SK-N-SH (cell line): ENCODE measurements at places on chromosomes 5 and 9.

DNA sequence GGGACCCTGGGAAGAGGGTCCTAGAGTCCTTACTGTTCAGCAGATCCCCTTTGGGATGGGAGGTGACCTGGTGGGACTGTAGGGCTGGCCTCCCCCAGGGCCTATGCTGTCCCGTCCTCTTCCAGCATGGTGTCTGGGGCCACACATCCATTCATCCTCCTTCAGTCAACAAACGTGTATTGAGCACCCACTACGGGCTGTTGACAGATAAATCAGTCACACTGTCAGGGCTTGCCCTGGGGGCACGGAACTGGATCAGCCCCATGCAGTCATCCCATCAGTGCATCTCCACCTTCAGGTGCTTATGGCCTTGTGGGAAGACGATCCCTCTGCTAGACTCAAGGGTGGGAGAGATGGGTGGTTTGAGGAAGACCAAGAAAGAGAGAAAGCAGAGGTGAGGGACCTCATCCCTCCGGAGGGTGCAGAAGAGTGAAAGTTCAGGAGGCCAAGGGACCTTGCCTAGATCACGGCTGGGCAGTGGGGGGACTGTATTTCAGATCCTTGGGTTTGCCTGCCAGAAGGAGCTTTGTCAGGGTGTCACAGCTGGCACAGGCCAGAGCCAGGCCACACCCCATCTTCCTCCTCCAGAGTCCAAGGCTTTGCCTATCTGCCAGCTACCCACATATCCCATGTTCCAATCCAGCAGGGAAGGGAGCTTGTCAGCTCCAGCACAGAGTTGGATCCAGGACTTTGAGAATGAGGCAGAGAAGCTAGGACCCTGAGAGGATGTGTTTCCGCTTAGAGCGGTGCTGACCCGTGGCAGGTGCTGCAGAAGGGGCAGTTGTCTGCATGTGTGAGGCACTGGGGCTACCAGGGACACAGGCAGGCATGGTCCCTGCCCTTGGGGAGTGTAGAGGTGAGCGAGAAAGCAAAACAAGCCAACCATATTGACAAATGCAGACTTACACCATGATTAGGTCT lies 30.5 kb downstream of the COL27A1 start:
- H3K27ac ChIP-seq = no peak overlapping the region

- no peak overlapping the region for H3K4me3 ChIP-seq
- no peak overlapping the region for H3K27ac ChIP-seq
- no peak for DNase-seq
- peaks cover 30% of the 10 kb centered on the region for H3K27me3 ChIP-seq
- no peaks in the 10 kb centered on the region for H3K4me1 ChIP-seq
- H3K36me3 ChIP-seq = no peaks in the 10 kb centered on the region
Measured at GRCh38 chr9:136156209-136157120, 37.8 kb upstream of the TMEM250 start.

DNA sequence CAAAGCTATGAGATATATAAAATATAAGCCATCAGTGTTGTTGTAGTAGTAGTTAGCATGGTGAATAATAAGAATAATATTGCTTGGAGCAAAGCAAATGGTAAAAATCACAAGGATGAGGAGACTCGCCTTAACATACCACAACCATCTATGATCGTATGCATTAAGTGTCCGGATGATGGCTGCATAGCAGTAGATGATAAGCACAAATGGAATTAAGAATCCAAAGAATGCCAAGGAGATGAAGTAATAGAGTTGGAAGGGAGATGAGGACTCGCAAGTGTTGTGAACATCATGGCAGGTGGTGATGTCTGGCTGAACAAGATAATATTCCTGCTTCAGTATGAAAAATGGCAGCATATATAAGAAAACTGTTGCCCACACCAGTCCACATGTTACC lies 5.5 kb downstream of the F2RL2 start:
- H3K27me3 ChIP-seq = no peaks in the 10 kb centered on the region
- DNase-seq = no peak
- H3K4me1 ChIP-seq = no peaks in the 10 kb centered on the region; the same call in 1 of the 2 replicates
- peak overlapping the region; percentile 74 for H3K27ac ChIP-seq
- H3K4me3 ChIP-seq = no peak overlapping the region

- no peak for DNase-seq
- H3K4me3 ChIP-seq = peak within 1 kb of the TSS; percentile 87
- H3K36me3 ChIP-seq = peaks cover 33% of the 10 kb centered on the region
Measured at GRCh38 chr5:111756581-111757354, at the start of gene NREP. Gene NREP (minus strand): TSS chr5:111757194. CDS start chr5:111755772, 1,422 bp downstream.

GRCh38 chr5:43301653-43302091 lies 11.5 kb downstream of the HMGCS1 start:
- DNase-seq = no peak
- no peak overlapping the region for H3K27ac ChIP-seq
- H3K36me3 ChIP-seq = peaks cover 13% of the 10 kb centered on the region

DNA sequence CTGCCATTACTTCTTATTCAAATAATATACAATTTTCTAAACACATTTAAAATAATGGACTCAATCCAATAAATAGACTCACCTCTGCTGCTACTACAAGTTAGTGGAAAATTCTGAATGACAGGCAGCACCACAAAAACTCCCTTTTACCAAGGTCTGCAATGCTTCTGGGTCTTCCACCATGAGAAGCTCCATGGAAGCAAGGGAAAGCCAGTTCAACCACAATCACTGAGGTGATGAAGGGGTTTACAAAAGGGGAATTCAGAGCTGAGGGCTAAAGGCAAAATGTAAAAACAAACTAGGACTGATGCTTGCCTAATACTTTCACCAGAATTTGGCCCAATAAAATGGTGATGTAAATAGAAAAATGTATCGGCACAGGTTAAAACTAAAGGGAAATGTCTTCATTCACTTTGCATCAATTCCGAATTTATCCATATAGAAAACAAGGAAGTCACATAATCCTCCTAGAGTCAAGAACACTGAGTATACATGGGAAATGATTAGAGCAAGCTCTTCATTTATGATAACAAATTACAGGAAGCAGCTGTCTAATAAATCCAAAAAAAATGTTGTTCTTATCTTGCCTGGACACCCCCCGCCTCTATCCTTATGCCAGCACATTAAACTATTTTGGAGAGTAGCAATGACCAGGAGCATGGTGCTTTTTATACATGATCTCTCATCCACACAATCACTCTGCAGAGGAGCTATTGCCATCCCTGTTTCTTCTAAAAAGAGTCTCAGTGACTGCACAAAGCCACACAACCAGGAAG lies 66.3 kb upstream of the NFIB start:
- H3K27me3 ChIP-seq = no peaks in the 10 kb centered on the region
- no peak overlapping the region for H3K27ac ChIP-seq
- H3K4me1 ChIP-seq = no peaks in the 10 kb centered on the region
- DNase-seq = no peak

DNA sequence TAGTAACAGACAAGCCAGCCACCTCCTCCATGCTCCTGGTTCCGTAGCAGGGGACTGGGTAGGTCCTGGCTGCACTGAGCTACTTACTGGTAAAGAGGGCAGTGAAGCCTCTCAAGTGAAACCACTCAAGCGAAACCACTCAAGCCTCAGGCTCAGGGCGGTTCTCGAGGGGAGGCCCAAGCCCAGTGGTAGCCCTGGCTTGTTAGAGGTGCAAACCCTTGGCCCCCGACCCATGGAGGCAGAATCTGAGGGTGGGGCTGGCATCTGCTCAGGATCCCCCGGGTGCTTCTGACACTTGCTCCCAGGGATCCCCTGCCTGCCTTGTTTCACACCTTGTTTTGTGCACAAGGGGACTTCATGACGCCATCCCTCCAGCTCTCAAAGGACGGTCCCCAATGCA lies 76.5 kb upstream of the OLFM1 start:
- H3K27ac ChIP-seq = no peak overlapping the region
- no peaks in the 10 kb centered on the region for H3K36me3 ChIP-seq

- no peak overlapping the region for H3K4me3 ChIP-seq
- no peaks in the 10 kb centered on the region for H3K4me1 ChIP-seq
- no peaks in the 10 kb centered on the region for H3K36me3 ChIP-seq
- H3K27ac ChIP-seq = no peak overlapping the region
- DNase-seq = no peak
Measured at GRCh38 chr5:56102889-56103288, 108.1 kb upstream of the IL6ST start.

- H3K27ac ChIP-seq = no peak overlapping the region
- H3K4me3 ChIP-seq = no peak overlapping the region
- H3K36me3 ChIP-seq = no peaks in the 10 kb centered on the region
- no peaks in the 10 kb centered on the region for H3K27me3 ChIP-seq
Measured at GRCh38 chr9:109238125-109238524, 71.1 kb upstream of the FRRS1L start.

DNA sequence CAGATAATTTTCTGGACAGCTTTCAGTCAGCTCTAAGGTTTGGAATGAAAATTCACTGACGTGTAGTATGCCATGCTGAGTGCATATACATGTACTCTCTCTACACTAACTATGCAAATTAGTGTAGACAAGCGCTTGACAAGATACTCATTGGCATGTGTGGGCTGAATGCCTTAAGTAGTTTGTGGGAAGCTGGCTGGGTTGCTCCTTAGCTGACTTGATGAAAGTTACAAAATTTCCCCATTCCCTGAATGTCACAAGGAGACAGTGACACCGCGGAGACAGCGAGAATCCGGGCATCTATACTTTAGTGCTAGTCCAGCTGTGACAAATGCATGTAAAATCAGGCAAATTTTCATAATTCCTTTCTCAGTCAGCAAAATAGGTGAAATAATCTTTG lies 51.6 kb upstream of the C5orf46 start:
- no peaks in the 10 kb centered on the region for H3K36me3 ChIP-seq
- no peak overlapping the region for H3K4me3 ChIP-seq
- no peak overlapping the region for H3K27ac ChIP-seq
- no peaks in the 10 kb centered on the region for H3K27me3 ChIP-seq
- no peaks in the 10 kb centered on the region for H3K4me1 ChIP-seq

GRCh38 chr5:112174959-112175594 lies 244.0 kb downstream of the EPB41L4A start:
- peaks cover 2% of the 10 kb centered on the region; the same call in 1 of the 2 replicates for H3K4me1 ChIP-seq

- no peak for DNase-seq
- H3K27ac ChIP-seq = no peak overlapping the region
- H3K36me3 ChIP-seq = no peaks in the 10 kb centered on the region
- no peak overlapping the region for H3K4me3 ChIP-seq
Measured at GRCh38 chr9:101912698-101913097, 174.3 kb upstream of the GRIN3A start.

DNA sequence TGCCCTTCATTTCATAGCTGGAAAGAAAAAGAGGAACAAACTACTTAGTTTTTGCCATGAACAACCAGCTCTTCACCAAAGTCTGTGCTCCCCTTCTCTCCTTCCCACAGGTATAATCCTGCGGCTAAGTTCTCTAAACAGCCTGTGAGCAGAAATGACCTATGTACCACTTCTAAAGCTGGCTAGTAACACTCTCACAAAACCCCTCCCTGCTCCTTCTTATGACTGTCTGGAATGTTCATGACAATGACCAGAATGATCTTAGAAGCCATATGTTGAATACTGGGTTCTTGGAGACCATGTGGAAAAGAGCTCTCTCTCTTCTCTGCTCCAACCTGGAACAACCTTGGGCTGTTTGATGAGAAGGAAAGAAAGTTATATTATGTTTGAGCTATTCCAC lies 12.9 kb upstream of the AMACR start:
- no peak overlapping the region for H3K4me3 ChIP-seq
- no peak for DNase-seq
- no peaks in the 10 kb centered on the region for H3K27me3 ChIP-seq

- H3K27me3 ChIP-seq = no peaks in the 10 kb centered on the region
- no peak overlapping the region for H3K4me3 ChIP-seq
- no peaks in the 10 kb centered on the region; the same call in 1 of the 2 replicates for H3K4me1 ChIP-seq
- no peak overlapping the region; the same call in 1 of the 2 replicates for H3K27ac ChIP-seq
Measured at GRCh38 chr9:116632990-116633838, 53.9 kb upstream of the TRIM32 start.

DNA sequence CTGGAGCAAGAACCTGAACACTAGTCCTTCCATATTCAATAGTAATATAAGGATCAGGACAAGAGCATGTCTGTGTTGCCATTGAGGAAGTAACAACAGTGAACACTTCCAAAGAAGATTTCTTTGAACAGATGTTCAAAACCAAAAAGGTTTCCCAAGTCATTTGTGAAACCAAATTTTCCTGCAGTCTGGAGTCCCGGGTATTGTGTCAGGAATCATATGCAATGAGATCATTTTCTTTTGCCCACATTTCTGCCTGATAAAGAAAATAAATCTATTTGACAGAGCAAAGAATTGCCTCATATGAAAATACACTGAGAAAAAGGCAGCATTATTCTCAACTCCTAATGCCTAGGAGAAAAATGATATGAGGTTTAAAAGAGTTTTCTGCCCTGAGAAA lies 151.7 kb downstream of the SNX18 start:
- no peak overlapping the region for H3K27ac ChIP-seq
- DNase-seq = no peak
- H3K4me1 ChIP-seq = no peaks in the 10 kb centered on the region
- H3K4me3 ChIP-seq = no peak overlapping the region

GRCh38 chr5:55176176-55176818 lies 3.3 kb upstream of the CDC20B start:
- peak; percentile 71 for DNase-seq
- H3K27ac ChIP-seq = no peak overlapping the region

GRCh38 chr5:56585999-56586691 lies 229.2 kb upstream of the MAP3K1 start:
- peaks cover 11% of the 10 kb centered on the region; the same call in 1 of the 2 replicates for H3K4me1 ChIP-seq
- H3K36me3 ChIP-seq = no peaks in the 10 kb centered on the region
- H3K27ac ChIP-seq = no peak overlapping the region
- DNase-seq = no peak
- H3K4me3 ChIP-seq = no peak overlapping the region
- H3K27me3 ChIP-seq = peaks cover 6% of the 10 kb centered on the region; the same call in 1 of the 2 replicates

GRCh38 chr5:15008476-15008875 lies 136.9 kb upstream of the ANKH start:
- H3K4me3 ChIP-seq = no peak overlapping the region; the same call in 1 of the 2 replicates
- DNase-seq = no peak
- peak overlapping the region; percentile 89 for H3K27ac ChIP-seq
- no peaks in the 10 kb centered on the region for H3K27me3 ChIP-seq
- peaks cover 12% of the 10 kb centered on the region for H3K4me1 ChIP-seq

DNA sequence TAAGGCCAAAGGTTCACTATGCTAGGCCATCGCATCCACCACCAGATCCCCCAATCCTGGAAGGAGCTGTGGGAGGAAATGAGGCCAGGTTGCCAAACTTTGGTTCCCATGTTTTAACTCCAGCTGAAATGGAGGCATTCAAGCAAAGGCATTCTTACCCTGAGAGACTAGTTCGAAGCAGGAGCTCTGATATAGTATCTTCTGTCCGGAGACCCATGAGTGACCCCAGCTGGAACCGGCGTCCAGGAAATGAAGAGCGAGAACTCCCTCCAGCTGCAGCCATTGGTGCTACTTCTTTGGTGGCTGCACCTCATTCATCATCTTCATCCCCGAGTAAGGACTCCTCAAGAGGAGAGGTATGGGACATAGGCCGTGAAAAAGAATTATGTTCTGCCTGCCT lies 75.6 kb downstream of the GAPVD1 start:
- H3K27me3 ChIP-seq = no peaks in the 10 kb centered on the region
- H3K36me3 ChIP-seq = peaks cover 44% of the 10 kb centered on the region
- no peak overlapping the region for H3K27ac ChIP-seq
- no peak overlapping the region for H3K4me3 ChIP-seq
- no peaks in the 10 kb centered on the region for H3K4me1 ChIP-seq

- peaks cover 8% of the 10 kb centered on the region for H3K4me1 ChIP-seq
- H3K36me3 ChIP-seq = no peaks in the 10 kb centered on the region
- no peaks in the 10 kb centered on the region for H3K27me3 ChIP-seq
- no peak overlapping the region for H3K4me3 ChIP-seq
- DNase-seq = peak; percentile 48
- no peak overlapping the region for H3K27ac ChIP-seq
Measured at GRCh38 chr9:4066120-4066519, 233.7 kb downstream of the GLIS3 start.
